Chondrocyte (in vitro differentiated cells): ENCODE measurements at places on chromosomes 2 and 18.

DNA sequence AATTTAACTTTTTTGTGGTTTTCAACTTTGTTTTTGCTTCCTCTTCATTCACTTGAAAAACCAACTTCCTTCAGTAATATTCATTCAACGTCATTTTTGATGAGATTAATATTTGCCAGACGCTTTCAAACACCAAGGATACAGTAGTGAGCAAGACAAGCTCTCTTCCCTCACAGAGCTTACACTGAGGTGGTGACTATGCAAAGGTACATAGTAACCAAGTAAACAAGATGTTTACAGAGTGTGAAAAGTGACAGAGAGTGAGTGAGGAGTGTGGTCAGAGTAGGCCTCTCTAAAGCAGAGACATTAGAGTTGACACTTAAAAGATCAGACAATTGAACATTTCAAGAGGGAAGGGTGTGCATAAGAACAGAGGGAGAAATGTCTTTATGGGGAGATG, 155.5 kb downstream of the TMEM247 start:
- no peak for DNase-seq

GRCh38 chr2:175576270-175576669, 394.8 kb upstream of the ATP5MC3 start:
- no peak for DNase-seq

DNA sequence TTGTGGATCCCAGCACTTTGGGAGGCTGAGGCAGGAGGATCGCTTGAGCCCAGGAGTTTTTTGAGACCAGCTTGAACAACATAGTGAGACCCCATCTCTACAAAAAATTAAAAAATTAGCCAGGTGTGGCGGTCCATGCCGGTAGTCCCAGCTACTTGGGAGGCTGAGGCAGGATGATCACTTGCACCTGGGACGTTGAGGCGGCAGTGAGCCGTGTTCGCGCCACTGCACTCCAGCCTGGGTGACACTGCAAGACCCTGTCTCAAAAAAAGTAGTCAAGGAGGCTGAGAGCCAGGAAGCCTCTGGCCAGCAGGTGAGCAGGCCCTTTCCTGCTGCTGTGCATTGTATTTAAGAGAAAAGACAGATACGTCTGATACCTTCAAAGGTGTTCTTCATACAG, 11.1 kb upstream of the PROC start:
- DNase-seq = no peak

DNA sequence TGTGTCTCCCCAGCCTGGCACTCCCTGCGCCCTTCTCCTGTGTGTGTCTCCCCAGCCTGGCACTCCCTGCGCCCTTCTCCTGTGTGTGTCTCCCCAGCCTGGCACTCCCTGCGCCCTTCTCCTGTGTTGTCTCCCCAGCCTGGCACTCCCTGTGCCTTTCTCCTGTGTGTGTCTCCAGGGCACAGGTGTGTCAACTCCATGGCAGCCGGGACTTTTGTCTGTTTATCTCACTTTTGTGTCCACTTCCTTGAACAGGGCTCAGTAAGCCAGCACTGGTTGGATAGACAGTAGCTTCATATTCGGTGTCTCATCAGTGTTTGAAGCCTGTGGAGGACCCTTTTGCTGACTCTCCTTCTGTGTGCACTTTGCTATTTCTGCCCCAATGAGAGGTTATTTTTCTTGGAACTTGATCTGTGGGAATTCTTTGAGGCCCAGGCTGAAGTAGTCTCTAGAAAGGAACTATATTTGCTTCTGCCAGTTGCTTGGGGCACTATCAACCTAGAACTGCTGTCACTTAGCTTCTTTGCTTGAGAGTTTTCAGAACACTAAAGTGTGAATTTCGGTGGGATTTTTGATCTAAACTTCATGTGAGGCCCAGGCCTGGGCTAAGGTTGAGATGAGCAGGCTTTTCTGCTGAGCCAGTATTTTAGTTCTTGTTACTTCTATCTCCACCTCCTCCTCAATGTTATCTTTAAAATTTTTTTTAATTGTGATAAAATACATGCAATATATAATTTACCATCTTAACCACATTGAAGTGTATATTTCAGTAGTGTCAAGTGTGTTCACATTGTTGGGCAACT, 8.3 kb upstream of the ASB1 start:
- DNase-seq = no peak

- DNase-seq = no peak
Measured at GRCh38 chr18:79531386-79531785, 135.7 kb downstream of the NFATC1 start.

GRCh38 chr2:54879598-54880332, 156.3 kb downstream of the EML6 start:
- DNase-seq = no peak

DNA sequence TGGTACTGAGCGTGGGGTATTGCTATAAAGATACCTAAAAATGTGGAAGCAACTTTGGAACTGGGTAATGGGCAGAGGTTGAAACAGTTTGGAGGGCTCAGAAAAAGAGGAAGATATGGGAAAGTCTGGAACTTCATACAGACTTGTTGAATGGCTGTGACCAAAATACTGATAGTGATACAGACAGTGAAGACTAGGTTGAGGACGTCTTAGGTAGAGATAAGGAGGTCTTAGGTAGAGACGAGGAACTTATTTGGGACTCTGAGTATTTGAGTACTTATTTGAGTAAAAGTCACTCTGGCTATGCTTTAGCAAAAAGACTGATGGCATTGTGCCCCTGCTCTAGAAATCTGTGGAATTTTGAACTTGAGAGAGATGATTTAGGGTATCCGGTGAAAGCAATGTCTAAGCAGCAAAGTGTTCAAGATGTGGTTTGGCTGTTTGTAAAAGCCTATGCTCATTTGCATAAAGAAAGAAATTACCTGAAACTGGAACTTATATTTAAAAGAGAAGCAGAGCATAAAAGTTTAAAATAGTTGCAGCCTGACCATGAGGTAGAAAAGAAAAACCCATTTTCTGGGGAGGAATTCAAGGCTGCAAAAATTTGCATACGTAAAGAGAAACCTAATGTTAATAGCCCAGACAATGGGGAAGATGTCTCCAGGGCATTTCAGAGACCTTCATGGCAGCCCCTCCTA, 219.6 kb downstream of the PDE1A start:
- no peak for DNase-seq

DNA sequence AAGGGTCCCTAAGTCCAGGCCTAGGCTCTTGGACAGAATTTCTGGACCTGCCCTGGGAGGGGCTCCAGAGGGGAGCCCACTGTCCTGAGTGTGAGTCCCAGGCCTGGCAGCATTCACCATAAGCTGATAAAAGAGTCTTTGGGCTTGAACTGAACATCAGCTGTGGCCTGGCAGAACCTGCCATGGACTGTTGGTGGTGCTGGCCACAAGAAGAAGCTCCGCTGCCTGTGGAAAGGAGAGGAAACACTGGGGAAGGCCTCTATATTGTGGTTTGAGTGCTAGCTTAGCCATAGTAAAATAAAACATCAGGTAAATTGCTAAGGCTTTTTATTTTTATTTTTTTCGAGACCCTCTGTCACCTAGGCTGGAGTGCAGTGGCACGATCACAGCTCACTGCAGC, 20.9 kb upstream of the BAZ2B start:
- no peak for DNase-seq

DNA sequence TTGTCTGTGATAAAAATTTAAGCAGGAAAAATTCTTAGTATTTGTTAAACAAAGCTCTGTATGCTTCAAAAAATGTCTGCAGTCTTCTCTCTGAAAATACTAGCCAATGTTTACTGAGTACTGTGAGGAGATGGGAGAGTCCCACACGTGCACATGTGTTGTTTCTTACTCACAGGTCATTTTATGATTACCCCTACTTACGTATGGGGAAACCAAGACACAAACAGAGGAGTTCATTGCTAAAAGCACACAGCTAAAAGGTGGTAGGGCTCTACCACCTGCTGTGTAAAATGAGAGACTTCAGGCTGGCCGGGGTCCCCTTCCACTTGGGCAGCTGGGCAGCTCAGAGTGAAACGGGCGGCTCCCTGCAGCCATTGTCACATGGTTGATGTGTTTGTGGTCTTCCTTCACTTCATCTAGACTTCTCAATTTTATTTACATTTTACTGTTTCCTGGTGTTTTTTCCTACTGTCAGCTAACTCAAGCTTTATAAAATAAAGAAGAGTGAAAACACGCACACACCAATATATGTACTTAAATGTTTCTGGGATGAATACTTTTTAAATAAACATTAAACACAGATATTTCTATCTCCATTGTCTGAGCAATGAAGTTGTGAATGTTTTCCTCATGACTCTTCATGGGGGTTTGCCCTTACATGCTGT, 71.2 kb downstream of the MBP start:
- no peak for DNase-seq

GRCh38 chr18:27583466-27583865, 398.4 kb upstream of the CHST9 start:
- DNase-seq = no peak

GRCh38 chr2:223420048-223420447, 182.1 kb downstream of the SCG2 start:
- DNase-seq = no peak

DNA sequence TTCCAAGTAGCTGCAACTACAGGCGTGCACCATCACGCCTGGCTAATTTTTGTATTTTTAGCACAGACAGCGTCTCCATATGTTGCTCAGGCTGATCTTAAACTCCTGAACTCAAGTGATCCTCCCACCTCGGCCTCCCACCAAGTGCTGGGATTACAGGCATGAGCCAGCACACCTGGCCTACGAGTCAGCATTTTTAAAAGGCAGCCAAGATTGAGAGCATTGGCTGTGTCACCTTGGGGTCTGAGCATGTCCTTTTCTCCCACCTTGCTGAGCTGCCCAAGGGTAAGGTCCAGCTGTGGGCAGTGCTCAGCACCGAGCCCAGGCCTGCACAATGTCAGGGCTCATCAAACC, 142.8 kb upstream of the LMAN1 start:
- DNase-seq = no peak

DNA sequence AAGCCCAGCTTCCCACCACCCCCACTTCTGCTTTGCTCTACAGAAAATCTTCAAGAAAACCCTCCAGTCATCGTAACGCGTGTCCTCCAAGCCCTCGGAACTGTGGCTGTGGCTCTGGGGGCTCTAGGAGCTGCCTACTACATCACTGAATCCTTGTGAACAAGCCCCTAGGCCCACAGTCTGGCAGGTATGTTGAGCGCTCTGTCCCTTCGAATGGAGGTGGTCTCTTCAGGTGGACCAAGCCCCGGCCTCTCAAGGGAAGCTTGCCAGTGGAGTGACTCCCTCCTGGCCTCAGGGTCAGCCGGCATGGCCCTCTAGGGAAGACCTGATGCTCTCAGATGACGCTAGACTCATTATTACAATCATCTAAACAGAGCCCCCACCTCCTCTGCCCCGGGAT, 6.7 kb downstream of the SPATA3 start:
- no peak for DNase-seq

DNA sequence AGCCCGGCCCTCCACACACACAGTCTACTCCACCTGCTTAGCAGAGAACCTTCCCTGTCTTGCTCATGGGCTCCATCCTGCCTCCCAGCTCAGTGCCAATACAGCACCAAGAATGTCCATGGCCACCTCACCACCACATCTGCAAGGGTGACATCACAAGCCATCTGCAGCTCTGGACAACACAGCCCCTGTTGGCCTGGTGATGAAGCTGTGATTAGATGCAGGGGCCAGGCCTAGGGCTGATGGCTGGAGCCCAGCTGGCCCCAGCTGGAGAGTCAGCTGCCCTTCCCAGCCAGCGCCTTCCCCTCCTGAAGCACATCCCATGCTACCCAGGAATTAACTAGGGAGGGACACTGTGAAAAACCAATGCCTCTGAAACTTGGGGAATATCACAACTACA, 91.1 kb downstream of the TTC32 start:
- no peak for DNase-seq

DNA sequence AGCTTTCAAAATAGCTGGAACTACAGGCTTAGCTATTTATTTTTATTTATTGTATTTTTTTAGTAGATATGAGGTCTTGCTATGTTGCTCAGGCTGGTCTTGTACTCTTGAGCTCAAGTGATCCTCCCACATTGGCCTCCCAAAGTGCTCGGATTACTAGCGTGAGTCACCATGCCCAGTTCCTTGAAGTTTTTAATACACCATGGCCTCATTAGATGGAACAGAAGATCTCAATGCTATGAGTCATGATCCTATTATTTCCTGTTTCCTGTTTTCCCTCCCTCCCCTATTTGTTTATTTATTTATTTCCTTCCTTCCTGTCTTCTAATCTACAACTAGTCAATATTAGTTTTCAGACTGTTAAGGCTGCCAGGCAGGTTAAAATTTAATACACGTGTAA, 309.0 kb downstream of the CMPK2 start:
- no peak for DNase-seq

GRCh38 chr18:79962835-79963657, 1.4 kb upstream of the HSBP1L1 start:
- DNase-seq = peak; percentile 37

- no peak for DNase-seq
Measured at GRCh38 chr2:62334440-62335058, 138.6 kb downstream of the B3GNT2 start.

GRCh38 chr2:144097440-144098225, 422.3 kb downstream of the ZEB2 start:
- no peak for DNase-seq

GRCh38 chr18:77153404-77153803, 20.8 kb upstream of the MBP start:
- no peak for DNase-seq

- no peak for DNase-seq
Measured at GRCh38 chr18:43917520-43917919, 640.2 kb upstream of the SYT4 start.

DNA sequence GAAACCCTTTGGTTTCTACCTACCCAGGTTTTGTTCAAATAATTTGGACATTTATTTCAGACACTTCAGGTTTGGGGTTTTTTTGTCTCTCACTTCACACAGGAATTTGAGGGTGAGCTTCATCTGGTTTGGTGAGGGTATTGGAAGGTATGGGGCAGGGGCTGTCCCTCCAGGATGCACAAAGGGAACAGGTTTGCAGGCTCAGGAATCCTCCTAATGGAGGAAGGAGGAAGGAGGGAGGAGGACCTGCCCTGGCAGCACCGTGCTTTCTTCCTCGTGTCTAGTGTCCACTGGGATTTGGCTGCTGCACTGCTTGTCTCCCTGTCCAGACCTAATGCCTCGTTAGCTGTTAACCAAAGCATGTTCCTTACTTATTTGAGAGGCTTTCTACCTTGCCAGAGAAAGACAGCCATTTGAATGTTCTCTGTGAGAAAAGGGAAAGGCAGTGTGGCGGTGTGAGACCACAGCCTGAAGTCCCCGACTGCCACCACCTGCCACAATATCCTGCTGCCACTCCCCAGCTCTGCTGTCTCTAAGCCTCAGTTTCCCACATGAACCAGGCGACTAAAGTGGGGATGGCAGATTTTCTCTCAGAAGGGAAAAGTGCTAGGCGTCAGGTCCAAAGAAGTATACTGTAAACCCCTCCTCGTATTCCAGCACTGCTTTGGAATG, 2.2 kb upstream of the SLC4A5 start:
- no peak for DNase-seq

GRCh38 chr2:57728691-57729090, 317.9 kb upstream of the VRK2 start:
- no peak for DNase-seq

DNA sequence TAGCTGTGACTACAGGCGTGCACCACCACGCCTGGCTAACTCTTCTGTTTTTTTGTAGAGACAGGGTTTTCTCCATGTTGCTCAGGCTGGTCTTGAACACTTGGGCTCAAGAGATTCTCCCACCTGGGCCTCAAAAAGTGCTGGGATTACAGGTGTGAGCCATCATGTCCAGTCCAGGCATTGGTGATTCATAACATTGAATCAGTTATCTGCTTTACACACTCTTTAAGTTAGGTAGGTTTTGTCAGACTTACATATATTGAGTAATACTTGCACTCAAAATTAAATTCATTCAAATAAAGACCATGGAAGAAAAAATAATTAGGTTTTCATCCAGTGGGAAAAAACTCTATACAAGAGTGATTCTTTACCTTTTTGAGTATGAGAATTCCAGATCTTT, 93.2 kb upstream of the XPO1 start:
- no peak for DNase-seq

- DNase-seq = no peak
Measured at GRCh38 chr18:58862851-58863538, 1.7 kb upstream of the ZNF532 start.
